Effector memory CD4-positive, alpha-beta T cell (primary cell): ENCODE measurements at places on chromosomes 13 and 19.

GRCh38 chr13:31214435-31214834 lies 14.7 kb downstream of the B3GLCT start:
- no peak for DNase-seq

- DNase-seq, result no peak
Measured at GRCh38 chr13:34430294-34430693, 511.8 kb upstream of the NBEA start.

DNA sequence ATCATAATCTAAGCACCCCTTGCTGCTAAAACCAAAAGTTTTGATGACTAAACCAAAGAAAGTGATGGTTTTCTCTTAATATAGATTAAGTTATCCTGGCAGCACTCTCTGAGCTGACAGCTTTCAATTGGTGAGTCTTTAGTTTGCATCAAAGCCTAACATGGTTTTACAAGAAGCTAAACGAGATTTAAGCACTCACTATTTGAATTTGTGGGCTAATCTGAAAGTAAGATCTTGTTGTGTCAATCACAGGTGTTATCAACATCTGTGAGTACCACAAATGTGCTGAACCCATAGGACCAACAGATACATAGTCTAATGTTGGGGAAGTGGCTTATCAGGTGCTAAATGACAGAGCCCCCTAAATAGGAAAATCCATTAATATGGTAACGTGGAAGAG lies 223.9 kb downstream of the LHFPL6 start:
- DNase-seq, result no peak

DNA sequence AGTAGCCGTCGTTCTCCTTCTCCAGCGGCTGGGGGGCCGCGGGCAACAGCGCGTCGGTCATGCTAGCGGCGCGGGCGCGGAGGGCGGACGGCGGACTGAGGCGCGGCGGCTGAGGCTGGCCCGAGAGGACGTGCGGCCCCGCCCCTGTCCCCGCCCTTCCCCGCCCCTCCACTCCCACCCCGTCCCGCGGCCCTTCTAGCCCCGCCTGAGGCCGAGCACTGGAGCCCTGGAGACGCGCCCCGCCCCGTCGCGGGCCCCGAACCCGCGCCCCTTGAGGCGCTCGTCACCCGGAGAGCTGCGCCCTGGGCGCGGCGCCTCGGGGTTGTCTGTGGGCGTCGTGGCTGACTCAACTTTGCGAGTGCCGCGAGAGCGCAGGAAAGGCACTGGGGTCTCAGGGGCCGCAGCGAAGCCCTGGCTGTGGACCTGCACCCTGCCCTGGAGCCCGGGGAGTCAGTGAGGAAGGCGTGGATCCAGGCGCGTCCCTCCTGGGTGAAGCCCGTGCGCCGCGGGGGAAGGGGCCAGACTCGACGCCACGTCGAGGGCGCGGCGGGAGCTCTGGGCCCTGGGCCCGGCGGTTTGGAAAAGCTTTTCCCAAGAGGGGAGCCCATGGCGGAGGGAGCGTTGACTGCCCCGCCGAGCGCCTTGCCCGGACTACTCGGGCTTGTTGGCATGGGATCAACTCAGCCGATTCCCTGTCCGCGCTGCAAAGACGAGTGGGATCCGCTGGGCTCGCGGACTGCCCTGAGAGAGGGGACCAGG lies at the start of gene RHPN2:
Gene RHPN2 (minus strand): TSS at position 97 of the 759 bp plus-strand sequence. CDS start 36 bp downstream, at position 61.
- DNase-seq, result no peak

DNA sequence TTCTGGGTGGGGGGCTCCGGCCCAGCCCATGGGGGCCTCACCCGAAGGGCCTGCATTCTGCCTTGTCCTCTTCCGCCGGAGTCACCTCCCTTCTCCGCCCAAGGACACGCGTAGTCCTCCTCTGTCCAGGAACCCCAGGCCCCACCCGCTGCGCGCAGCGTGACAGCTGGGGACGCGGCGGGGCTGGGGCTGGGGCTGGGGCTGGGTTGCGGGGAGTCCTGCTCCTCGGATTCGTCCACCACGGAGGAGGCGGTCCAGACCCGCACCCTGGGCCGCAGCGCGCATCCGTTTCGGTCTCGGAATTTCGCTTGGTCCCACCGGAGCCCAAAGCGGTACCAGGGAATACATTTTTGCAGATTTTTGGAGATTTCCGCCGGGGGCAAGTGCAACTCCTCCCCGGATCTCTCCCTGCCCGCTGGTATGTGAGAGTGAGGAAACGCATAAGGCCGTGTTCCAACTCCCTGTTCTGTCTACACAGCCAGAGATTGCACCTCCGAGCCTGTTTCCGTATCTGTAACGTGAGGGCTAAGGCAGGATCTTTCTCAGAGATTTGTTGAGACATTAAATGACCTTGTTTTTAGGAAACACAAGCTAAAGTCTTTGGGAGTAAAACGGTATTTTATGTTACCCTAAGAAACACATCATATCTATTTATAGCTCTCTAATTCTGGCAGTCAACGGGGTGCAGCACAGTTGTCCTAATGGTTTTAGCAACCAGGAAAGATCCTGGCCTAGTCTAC lies at the start of gene COX7A1:
Gene COX7A1 (minus strand): TSS at position 96 of the 740 bp plus-strand sequence. CDS start 40 bp downstream, at position 56.
- no peak for DNase-seq

DNA sequence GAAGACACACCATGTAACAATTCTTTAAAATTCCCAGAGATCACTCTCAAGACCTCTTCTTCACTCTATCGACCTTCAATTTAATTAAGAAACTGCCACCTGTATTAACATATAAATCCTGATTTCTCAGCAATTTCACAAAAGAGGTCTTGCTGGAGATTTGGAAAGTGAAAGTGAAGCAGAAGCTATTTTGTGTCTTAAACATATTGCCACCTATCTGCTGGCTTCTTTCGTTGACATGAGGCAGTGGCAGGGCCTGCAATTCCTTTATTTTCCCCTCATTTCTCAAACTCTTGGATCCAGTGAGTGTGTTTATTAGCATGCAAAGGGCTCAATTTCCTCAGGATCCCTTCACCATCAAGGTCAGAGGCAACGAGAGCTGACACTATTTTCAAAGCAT lies 780.2 kb upstream of the SLITRK1 start:
- DNase-seq, result no peak
